ENCODE measurements at places on chromosomes 4 and X. TPM values are rescaled to one million over a fixed set of nuclear protein-coding genes. Genes with fewer than 3 reads are reported as not detected.
A peak's percentile ranks its signal among the peaks of the same experiment; 100 is the strongest.

Gene FAM13A
- 31.1 TPM for polyA plus RNA-seq

DNA sequence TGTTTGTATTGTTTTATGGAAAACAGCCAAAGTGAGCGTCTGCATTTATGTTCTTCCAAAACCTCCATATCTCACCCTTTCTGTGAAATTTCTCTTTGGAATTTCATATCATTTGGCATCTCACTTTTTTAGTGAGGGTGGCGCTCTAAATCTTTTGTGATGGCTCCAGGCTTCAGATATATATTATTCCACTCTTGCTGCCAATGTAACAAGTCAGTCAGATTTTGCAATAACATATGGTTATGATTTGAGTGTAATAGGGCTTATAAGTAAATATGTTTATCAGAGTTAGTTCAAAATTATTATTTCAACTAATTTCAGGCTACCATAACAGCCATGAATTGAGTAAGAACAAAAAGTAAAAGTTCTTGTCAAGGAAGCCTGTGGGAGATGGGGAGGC is 314.7 kb downstream of the PDGFC start:
- no peak for DNase-seq

DNA sequence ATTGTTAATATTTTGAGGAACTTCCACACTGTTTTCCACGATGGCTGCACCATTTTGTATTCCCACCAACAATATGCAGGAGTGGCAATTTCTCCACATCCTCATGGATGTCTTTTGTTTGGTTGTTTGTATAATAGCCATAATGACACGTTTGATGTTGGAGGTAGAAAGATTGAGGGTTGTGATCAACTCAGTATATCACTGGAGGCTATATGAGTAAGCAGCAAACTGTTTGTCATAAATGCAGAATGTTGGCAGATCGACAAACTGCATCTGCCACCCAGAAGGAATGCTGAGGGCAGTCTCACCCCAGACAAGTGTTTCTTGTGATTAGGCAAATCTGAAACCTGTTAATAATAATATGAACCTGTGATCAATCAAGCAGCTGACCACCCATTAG is 243.9 kb upstream of the WDFY3 start:
- no peak for DNase-seq

DNA sequence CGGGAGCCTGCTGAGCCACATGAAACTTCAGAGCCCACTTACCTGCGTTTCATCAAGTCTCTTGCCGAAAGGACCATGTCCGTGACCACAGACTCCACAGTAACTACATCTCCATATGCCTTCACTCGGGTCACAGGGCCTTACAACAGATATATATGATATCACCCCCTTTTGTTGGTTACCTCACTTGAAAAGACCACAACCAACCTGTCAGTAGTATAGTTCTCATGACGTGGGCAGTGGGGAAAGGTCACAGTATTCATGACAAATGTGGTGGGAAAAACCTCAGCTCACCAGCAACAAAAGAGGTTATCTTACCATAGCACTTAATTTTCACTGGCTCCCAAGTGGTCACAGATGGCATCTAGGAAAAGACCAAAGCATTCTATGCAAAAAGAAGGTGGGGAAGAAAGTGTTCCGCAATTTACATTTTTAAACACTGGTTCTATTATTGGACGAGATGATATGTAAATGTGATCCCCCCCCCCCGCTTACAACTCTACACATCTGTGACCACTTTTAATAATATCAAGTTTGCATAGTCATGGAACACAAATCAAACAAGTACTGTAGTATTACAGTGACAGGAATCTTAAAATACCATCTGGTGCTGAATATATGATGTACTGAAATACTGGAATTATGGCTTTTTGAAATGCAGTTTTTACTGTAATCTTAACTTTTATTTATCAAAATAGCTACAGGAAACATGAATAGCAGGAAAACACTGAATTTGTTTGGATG is 129.9 kb downstream of the TET2 start:
- no peak for DNase-seq

DNA sequence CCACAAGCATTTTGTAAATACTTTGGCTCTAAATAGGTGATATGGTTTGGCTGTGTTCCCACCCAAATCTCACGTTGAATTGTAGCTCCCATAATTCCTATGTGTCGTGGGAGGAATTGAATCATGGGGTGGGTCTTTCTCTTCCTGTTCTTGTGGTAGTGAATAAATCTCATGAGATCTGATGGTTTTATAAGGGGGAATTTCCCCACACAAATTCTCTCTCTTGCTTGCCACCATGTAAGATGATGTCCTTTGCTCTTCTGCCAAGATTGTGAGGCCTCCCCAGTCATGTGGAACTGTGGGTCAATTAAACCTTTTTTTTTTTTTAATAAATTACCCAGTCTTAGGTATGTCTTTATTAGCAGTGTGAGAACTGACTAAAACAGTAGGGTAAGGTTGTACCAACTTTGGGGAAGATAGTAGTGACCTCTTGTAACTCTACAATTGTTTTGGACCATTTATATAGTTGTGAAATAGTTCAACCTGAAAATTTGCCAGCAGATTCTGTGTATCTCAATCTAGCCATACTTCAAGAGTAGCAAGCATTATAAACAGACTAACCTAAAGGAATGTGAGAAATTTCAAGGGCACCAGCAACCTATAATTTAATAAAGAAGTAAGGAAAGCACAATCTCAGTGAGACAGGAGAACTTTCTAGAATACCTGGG is 727.8 kb downstream of the GRID2 start:
- no peak for DNase-seq

Gene DRP2
- polyA plus RNA-seq = 1.7 TPM

- DNase-seq = no peak
Measured at GRCh38 chrX:47844117-47844516, 7.4 kb downstream of the ZNF81 start.

DNA sequence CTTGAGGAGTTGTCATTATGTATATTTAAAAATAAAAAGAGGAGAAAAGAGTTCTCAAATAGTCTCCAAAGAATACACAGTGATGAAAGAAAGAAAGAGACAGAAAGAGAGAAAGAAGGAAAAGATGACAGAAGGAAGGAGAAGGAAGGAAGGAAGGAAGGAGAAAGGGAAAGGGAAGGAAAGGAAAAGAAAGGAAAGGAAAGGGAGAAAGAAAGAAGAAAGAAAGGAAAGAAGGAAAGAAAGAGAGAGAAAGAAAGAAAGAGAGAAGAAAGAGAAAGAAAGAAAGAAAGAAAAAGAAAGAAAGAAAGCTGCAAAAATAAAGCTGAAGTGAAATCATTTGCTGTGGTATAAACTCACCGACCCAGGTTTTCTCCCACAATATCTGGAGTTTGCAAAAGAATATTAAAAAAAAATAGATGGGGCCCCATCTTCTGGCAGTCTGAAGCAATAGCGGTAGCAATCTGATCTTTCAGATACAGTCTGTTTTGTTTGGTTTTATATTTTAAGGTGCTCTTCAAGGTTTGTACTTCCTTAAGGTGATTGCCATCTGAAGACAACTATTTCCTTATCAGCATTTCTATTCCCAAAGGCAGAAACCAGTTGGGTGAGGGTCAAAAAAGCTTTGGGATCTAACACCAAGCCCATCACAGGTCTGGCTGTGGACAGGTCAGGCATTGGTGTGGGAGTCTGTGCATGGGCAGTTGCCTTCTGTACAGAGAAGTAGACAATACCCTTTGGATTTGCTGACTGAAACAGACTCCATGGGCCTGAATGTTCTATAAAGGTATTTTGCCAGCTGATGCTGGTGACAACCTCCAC is 160.4 kb downstream of the CPEB2 start:
- DNase-seq = no peak

Gene UGT2B15
- polyA plus RNA-seq = 0.08 TPM

Gene KIT
- 19.7 TPM for polyA plus RNA-seq

DNA sequence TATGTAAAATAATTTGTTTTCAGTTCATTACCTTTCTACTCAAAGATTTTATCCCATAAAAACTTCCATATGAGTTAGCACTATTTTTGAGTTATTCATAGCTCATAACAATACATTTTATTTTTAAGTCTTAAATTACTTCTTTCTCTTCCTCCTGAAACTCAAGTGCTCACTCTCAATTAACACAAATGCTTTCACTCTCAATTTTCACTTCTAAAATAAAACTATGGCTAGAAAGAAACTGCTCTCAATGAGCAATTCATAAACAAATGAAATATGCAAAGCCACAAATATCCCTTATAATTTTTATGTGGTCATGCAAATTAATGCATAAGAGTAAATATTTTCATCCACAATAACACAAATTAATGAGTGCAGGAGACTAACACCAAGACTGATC is 38.8 kb downstream of the MAML3 start:
- DNase-seq = no peak

Gene NDUFC1
- 87.0 TPM for polyA plus RNA-seq

Gene NUDT11
- polyA plus RNA-seq = 24.4 TPM

- DNase-seq = no peak
Measured at GRCh38 chr4:21688596-21689265, 259.8 kb downstream of the KCNIP4 start.

DNA sequence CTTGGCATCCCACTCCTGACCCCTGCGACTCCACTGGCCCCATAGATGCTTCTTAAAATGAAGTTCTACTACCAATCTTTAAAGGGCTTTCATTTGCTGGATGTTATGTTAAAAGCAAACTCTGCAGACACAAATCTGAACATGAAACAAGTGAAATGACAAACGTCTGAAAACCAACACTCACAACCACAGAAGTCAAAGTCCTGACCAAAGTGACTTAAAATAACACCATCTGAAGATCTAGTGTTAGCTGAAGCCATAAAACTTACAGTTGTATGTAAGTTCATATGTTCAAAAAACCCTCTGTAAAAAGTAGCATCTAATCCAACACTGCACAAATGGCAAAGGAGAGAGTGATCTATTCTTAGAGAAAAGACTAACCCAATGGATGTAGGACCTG is 178.7 kb downstream of the SH3KBP1 start:
- no peak for DNase-seq

DNA sequence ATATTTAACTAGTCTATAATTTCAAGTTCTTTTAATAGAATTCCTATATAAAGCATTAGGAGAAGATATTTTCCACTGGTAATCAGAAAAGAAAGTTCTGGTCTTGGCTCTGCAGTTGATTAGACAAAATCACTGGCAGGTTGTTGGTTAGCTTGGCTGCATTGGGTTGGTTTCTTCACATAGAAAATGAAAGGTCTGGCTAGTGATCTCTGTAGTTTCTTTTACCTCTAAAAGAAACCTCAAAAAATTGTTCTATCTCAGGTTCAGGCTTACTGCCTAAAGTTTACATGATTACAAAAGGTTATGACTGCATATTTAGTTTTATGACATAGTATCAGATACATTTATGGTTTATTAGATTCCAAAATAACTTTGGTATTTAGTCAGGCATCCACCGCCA is 95.8 kb upstream of the NAP1L5 start:
- no peak for DNase-seq

Gene JAKMIP1
- 0.09 TPM for polyA plus RNA-seq

DNA sequence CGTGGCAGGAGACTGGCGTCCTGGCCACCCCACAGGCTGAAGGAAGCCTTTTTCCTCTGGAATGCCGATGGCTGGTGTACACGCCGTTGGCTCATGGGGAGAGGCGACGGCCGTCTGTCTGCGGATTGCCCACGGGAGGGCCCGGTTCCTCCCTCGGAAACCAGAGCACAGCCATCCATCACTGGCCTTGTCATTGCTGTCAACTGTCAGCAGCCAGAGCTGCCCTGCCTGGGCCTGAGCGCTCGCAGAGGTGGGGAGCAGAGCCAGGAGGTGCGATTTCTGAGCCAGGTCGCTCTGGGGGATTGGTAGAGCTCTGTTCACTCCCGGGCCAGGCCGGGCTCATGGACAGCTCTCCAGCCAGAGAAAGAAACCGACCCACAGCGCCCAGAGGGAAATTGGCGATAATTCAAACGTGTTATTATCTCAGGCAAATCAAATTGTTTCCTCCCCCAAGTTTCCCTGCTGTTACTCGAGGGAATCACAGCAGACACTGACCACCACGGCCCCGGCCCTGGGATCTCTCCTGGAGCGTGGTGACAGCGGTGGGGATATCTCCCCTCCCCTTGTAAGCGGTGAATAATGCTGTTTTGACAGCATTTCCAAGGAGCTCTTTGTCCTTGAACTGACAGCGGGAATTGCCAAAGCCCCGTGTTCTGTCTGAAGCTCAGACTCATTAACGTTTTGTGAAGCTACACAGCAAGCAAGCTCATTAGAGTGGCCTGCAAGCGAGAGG is 220.9 kb upstream of the PSAPL1 start:
- peak; percentile 57 for DNase-seq

DNA sequence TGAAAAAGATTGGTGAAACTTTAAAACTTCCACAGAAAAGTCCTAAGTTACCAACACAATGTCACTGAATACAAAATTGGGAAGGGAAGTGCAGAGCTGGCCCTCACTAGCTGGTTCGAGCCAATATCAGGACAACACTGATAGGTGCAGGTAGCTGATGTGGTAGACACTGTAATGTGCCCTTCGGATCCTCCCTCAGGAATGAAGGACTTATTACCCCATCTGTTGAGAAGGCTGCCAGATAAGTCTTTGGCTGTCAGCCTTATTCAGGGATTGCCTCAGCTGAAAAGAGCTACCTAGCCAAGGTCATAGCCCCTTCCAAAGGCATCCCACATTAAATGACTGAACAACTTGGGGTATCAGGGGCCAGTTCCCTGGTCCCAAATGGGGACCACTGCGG is 5.3 kb downstream of the MCF2 start:
- DNase-seq = no peak

- DNase-seq = no peak
Measured at GRCh38 chr4:3062471-3062870, 11.9 kb downstream of the HTT-AS start.

- DNase-seq = no peak
Measured at GRCh38 chr4:2891294-2891693, 47.6 kb downstream of the ADD1 start.

Gene TRPC5OS
- 0.19 TPM for polyA plus RNA-seq

Gene BEX2
- polyA plus RNA-seq = 69.2 TPM

Gene ADRA2C
- polyA plus RNA-seq = 16.7 TPM

Gene UBL4A
- polyA plus RNA-seq = 27.6 TPM

DNA sequence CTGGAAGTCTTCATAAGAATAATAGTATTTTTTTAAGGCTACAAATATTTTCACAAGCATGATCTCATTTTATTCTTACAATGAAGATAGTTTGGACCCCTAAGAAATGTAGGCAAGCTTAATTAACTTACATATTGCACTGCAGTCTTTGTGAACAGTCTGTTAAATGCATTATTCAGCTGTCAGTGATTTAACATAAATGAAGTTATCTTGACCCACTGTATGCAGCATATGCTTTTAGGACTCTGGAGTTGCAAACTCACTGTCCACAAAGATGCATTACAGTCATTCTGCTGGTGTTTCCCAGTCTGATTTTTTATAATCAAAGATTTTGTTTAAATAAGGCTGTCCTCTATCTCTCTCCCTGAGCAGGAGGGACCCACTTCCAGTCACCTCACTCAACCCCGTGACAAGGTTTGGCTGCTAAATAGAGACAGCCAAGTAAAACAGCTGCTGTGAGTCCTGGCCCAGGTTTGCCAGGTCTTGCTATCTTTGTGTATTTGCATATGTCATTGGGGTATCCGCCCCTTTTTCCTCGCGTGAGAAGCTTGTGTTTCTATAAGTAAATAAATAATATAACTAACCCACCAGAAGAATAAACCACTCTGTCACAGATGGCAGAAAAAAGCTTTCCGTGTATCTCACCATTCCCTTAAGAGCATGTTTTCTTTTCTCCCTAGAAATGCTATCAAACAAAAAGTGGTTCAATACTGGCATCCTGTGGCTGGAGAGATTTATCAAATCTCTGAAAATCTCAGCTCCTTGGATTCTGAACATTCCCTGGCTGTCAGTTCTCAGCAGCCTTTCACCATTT is 67.0 kb downstream of the SLC7A11 start:
- no peak for DNase-seq

GRCh38 chr4:337932-338758 is 531 bp downstream of the ZNF141 start:
- DNase-seq = peak; percentile 29

- no peak for DNase-seq
Measured at GRCh38 chr4:133151691-133152329, 2.7 kb downstream of the PCDH10 start.

- DNase-seq = no peak
Measured at GRCh38 chrX:127459790-127460189, 592.4 kb downstream of the ACTRT1 start.

All from left renal pelvis (tissue), 4 donors.